ENCODE measurements at places on chromosomes 2 and 18.

- no peak for DNase-seq
Measured at GRCh38 chr18:78240627-78241252, 738.9 kb upstream of the SALL3 start.

DNA sequence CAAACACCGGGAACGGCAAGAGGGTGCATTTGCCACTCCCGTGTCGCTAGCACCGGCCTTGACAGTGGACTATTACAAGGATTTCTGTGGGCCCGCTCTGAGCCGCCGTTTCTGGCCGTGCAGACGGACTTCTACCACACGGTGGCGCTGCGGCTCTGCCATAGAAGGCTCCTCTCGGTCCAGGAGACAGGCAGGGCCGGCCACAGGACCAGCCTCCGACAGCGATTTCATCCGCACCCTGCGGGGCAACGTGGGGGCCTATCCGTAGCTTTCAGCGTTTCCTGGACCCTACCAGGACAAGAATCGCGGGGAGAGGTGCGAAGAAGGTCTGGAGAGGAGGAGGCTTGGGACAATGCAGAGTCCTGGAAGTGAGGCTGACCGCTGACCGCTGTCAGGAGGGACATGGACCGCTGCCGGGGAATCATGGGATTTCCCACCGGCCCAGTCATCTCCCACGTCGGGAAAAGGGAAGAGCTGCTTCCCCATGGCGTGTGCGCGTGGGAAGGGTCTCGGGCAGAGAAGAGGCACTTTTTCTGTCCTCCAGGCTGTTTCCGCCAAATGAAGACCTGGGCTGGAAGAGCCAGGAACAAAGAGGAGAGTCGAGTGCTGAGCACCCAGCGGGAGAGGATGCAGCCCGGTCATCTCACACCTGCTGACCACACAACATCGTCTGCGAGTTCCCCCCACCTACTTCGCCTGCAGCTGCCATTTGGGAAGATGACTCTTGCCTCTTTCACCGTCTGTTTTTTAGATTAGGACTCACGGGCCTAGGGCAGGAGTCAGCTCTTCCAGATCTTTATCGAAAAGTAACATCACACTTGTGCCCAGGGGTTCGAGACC, 35.5 kb upstream of the HAAO start:
- peak; percentile 86 for DNase-seq

DNA sequence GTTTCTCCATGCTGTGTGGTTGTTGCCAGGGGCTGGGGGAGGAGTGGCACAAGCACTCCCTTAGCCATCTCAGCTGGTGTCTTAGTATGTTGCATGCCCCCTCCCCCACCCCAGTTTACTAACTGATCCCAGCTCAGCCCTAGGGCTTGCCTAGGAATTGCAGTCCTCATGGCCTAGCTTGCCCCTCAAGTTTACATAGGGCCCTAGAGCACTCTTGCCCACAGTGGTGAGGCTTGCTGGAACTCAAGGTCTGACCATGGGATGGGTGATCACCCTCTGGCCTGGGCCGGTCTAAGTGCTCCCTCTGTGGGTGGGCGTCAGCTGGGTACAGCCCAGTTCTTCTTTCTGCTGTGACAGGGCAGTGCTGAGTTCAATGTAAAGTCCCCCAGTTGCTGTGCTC, 156.1 kb upstream of the PIEZO2 start:
- no peak for DNase-seq

- no peak for DNase-seq
Measured at GRCh38 chr2:54424555-54425163, 31.5 kb upstream of the SPTBN1 start.
